GM13976 (cell line): ENCODE measurements at places on chromosomes 6 and 20.
A peak's percentile ranks its signal among the peaks of the same experiment; 100 is the strongest.

DNA sequence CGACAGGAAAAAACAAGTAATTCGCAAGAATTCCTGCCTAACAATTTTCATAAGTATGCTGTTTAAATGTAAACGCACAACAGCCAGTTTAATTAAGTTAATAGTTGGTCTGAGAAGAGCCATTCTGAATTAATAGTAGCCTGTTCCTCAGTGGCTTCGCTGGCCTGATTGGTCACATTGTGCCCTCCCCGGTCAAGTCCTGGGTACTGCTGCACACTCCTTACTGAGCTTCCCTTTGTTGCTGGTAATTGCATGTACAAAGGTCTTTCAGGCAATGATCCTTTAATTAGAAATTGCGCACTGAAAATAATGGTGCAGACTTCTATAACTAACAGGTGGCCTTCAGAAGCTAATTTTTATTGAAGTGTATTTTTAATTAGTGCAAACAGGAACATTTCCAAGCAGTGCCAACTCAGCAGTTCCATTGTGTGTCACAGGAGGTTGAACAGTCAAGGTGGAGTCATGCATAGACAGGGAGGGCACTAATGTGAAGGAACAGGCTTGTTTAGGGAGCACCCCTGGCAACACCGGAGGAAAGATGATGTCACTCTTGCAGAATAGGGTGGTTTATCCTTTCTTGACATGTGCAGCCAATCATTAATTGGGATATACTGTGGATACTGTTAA is 92.6 kb upstream of the SLC22A23 start:
- DNase-seq, result no peak

- DNase-seq, result no peak
Observed at GRCh38 chr6:159582736-159583135, 110.3 kb downstream of the SOD2 start.

- DNase-seq, result no peak
Observed at GRCh38 chr20:57587278-57587988, 26.5 kb downstream of the PCK1 start.

GRCh38 chr20:43667341-43668132 is 623 bp downstream of the MYBL2 start:
- peak; percentile 58 for DNase-seq

DNA sequence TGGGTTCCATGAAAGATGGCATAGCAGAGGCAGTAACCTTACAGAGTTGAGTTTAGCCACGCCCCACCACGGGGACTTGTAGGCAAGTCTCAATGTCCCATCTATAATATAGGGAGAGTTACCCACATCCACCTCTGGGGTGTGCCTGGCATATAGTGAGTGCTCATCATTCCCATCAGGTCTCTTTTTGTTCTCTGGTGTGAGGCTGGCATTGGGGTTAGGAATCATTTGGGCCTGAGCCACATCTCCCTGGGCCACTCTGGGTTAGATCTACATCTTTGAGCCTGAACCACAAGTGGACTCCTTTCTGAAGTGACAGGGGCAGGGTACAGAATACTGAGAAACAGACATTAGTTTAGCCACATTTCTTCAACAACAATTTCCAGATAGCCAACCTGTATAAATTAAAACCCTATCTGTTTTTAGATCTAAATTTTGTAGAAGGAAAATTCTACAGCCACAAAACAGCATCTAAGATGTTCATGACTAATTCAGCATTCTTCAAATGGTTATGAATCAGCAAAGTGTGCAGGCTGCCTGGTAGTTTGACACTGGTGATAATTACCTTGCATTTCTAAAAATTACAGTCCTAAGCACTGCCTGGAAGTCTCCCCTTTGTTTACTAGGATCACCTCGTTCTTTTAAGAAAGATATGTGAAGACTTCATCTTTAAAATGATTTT is 20.1 kb downstream of the RNF24 start:
- no peak for DNase-seq

GRCh38 chr6:167442245-167442644 is 117.4 kb downstream of the TTLL2 start:
- DNase-seq, result no peak
